Osteoblast (primary cell): ENCODE measurements at places on chromosomes 5 and 9. TPM values are rescaled to one million over a fixed set of nuclear protein-coding genes. Genes with fewer than 3 reads are reported as not detected.

DNA sequence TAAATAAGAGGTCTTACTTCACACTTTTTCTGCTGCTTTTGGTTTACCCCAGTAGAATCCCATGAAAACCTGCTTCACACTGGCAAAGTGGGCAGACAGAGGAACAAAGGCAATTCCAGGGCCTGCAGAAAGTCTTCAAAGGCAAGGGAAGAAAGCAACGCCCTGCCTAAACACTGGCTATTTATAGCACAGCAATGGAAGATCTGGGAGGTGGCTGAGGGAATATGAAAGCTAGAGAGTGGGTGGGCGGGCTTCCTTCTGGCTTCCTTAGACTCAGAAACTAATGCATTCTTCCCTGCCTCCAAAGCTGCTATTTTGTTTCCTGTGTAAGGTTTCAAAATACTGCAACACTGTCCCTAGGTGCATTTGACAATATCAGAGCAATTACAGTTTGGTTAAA lies 46.8 kb downstream of the ELAVL2 start:
- peak; percentile 14 for DNase-seq

GRCh38 chr9:89404074-89404473 lies 85.8 kb downstream of the SECISBP2 start:
- DNase-seq, result peak; percentile 66

PFN3 gene
- total RNA-seq, result not detected in 2 replicates

- DNase-seq, result no peak
These were observed 140.2 kb downstream of the CEP120 start for GRCh38 chr5:123283031-123283430.

- DNase-seq, result no peak
These were observed 135.8 kb downstream of the AGTPBP1 start for GRCh38 chr9:85605905-85606304.

CKMT2 gene
- 0.88 and 1.4 TPM in 2 replicates for total RNA-seq

ISL1 gene
- 0.88 TPM in 1 of 2 replicates, not detected in the other for total RNA-seq
